Choroid plexus epithelial cell (primary cell): ENCODE measurements at places on chromosomes 3 and 15.

- DNase-seq, result no peak
These were observed 1362.8 kb downstream of the ROBO2 start for GRCh38 chr3:78402720-78403119.

DNA sequence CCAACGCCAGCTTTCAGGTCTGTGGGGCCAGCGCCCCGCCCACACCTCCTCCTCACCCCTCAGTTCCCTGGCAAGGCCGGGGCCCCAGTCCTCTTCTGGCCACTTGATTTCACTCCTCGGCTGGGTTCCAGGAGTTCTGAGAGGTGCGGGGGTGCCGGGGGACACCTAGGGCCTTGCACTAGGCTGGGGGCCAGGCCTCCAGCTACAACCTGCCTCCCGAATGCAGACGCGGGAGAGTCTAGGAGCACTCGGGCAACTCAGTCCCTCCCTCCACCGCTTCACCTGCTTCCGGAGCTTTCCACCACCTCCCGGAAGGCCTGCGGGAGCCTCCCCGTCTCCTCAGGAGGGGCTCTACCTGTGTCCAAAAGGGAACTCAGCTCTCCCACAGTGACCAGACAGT, 35.6 kb downstream of the TNK2 start:
- DNase-seq, result no peak

DNA sequence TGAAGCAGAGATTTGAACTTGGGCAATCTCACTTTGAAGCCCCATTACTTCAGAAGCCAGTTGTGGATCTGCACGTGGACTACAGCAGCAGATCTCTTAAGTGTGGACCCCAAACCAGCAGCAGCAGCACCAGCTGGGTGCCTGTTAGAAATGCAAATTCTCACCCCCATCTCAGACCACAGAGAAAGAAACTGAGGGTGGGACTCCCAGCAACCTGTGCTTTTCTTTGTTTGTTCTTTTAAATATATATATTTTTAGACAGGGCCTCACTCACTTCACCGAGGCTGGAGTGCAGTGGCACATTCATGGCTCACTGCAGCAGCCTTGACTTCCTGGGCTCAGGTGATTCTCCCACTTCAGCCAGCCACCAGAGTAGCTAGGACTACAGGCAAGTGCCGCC, 53.2 kb downstream of the SLTM start:
- no peak for DNase-seq

DNA sequence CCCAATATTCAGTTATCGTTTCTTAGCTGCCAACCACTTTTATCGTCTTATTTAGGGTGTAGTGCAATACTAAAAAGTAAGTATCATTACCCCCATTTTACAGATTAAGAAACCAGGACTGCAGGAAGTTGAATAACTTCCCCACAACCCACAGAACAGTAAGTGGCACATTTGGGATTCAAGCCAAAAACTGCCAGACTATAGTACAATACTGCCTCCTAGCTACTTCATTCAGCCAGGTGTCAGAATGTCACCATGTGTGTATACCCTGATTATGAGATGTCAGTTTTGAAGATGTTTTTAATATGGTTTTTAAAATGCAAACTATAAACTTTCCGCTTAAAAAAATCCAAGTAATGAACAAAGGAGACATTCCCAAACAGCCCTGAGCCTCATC, 74.2 kb upstream of the PROK2 start:
- peak; percentile 34 for DNase-seq

- DNase-seq, result no peak
These were observed 3.0 kb downstream of the TEX264 start for GRCh38 chr3:51673802-51674654.

GRCh38 chr3:71721651-71722157, 3.5 kb downstream of the EIF4E3 start:
- no peak for DNase-seq

DNA sequence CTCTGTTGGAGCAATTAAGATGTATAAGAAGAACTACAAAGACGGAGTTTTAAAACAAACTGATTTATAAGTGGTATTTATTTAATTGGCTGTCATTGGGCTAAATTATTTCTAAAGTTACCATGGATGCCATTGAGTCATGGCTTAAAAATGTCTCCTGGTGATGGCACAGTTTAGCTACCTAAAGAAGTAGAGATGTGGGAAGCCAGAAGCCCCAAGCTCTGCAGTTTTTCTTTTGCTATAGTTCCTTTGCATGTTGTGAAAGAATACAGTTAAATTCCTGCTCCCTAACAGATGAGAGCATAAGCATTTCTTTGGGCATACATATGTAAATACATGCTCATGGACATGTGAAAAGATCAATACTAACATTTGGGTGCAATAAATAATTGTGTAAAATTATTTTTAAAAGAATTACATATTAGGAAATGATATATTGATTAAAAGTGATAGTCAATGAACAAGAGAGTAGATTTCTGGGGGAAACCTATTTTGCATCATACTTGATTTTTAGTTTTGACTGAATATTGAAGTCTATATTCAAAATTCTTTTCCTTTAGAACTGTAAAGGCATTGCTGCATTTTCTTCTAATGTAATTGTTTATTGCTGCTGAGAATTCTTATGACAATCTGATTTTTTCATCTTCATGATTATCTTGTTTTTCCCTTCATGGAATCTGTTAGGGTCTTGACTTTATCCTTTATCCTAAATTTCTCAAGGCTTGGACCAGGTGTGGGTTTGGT, 2.1 kb downstream of the OPA1 start:
- peak; percentile 45 for DNase-seq

DNA sequence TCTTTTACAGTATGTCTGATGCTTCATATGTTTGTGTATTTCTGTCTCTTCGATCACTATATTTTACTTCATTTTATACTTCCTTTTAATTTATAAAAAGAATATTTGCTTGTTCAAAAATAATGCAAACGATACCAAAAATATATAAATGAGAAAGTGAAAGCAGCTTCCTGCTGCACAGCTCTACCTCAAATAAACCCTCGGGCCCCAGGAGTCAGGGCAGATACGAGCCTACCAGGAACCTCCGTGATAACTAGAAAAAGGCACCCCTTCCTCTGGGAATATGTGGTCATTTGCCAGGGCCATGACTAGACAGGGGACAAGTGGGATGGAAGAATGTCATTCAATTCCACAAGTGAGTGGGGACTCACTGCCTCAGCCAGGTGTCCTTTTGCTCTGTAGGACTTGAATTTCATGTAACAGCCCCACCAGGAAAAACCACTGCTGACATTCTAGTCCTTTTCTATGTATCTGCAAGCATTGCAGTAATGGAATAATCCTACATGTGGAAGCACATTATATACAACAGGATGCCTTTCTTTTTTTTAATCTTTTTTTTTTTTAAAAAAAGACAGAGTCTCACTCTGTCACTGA, 133.3 kb downstream of the SUCLG2 start:
- DNase-seq, result no peak

DNA sequence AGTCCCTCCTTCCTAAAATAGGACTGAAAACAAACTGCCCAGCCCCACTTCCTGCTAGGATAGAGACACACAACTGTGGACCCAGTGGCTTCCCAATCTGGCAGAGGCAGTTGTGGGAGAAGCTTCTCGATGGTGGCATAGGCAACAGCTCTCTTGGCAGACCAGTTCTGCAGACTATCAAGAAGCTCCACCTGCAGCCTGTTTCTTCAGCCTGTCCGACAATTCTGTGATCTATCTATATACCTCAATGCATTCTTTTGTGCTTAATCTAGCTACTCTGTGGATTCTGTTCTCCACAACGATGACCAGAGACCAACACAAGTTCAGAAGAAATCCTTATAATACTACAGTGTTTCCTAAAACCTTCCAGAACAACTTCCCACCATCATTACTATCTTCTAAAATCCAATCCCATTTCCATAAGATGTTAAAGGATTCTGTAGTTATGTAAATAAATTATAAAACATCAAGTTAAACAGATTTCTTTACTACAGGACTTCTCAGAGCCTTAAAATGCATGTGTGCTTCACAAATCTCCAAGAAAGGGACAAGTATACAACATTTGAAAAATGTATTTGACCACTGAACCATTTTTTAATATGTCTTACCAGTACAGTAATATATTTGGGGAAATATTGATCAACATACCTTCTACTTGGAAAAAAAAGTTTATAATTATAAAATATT, 57.7 kb downstream of the IGF2BP2 start:
- DNase-seq, result peak; percentile 30

DNA sequence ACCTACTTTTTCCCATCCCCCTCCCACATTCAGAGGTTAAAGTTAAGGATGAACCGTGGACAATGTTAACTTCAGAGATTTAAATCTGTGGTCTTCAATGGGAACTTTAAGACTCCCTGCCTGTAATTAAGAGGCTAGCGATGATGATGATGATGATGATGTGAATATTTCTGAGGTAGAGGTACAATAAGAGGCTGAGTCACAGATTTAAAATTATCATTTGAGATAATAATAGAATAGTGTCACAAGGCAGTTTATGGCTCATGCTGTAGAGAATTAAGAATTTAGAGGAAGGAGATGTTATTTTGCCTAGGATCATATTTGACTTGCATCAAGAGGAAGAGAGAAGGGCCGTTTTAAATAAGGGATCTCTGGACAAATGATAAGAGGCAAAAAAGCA, 146.2 kb downstream of the BBX start:
- DNase-seq, result no peak

DNA sequence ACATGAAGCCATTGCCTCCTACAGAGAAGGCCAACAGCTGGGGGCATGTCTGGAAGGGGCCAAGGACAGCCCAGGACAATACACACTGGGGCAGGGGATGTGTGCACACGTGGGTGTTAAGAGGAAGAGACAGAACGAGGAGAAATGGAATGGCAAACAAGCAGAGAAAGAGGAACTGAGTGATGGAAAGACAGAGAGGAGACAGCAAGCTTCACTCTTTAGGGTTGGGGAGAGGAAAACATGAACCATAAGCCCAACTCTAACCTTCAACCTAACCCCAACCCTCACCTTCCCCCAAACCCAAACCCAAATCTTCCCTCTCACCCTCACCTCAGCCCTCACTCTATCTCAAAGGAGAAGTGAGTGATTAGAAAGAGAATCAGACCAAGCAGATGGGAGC, 11.9 kb upstream of the PARL start:
- no peak for DNase-seq

- no peak for DNase-seq
These were observed 515.3 kb downstream of the EPHB1 start for GRCh38 chr3:135310317-135310716.

GRCh38 chr3:48151807-48152427, 36.3 kb downstream of the CDC25A start:
- DNase-seq, result no peak

GRCh38 chr3:196756732-196757131, 17.1 kb downstream of the PAK2 start:
- DNase-seq, result no peak

GRCh38 chr3:150300388-150300787, 107.7 kb upstream of the TSC22D2 start:
- no peak for DNase-seq

DNA sequence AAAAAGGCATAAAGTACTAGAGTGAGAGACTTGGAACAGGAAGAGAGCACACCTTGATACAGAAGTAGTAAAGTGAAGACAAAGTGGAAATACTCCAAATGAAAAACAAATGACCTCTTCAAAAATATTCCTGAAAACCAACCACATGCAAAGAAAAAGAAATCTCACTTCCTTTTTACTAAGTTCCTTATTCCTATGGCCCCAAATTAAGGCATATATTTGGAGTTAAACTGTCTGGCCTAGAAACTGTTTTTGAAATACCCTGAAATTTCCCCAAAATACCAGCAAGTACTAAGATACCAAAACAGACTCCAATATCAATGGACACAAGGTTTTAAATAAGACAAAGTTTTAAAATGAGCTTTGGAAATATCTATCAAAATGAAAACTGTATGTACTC, 58.2 kb downstream of the ZNF148 start:
- no peak for DNase-seq

- DNase-seq, result no peak
These were observed 20.9 kb downstream of the TBC1D21 start for GRCh38 chr15:73894133-73894814.

DNA sequence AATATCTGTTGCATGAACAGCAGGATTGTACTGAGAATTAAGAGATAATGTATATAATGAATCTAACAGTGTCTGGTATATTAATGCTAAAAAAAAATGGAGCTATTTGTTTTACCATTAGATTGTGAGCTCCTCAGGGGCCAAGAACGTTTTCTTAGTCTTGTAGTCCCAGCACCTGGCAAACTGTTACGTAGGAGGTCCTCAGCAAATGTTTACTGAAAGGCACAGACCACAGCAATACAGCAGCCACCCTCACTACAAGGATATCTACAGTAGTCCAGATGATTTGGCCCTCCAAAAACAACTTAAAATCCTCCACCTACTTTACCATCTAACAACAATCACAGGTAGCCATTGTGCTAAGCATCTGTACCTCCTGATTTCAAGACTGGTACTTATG, 59.7 kb downstream of the MSL2 start:
- DNase-seq, result no peak

GRCh38 chr3:26437678-26438077, 184.9 kb upstream of the LRRC3B start:
- peak; percentile 77 for DNase-seq

DNA sequence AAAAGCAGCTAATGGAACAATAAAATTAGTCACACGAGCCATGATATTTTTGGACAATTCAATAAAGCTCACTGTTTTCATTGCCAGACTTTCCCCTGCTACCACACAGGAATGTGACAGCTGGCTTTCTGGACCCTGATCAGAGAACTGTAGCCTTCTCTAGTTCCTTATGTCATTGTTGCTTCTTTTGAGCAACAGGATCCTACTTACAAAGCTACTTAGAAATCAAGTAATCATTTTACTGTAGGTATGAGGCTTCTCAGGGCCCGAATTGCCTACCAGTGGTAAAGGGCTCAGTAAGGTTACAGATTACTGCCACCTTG, 94.3 kb upstream of the AADACL2 start:
- no peak for DNase-seq

DNA sequence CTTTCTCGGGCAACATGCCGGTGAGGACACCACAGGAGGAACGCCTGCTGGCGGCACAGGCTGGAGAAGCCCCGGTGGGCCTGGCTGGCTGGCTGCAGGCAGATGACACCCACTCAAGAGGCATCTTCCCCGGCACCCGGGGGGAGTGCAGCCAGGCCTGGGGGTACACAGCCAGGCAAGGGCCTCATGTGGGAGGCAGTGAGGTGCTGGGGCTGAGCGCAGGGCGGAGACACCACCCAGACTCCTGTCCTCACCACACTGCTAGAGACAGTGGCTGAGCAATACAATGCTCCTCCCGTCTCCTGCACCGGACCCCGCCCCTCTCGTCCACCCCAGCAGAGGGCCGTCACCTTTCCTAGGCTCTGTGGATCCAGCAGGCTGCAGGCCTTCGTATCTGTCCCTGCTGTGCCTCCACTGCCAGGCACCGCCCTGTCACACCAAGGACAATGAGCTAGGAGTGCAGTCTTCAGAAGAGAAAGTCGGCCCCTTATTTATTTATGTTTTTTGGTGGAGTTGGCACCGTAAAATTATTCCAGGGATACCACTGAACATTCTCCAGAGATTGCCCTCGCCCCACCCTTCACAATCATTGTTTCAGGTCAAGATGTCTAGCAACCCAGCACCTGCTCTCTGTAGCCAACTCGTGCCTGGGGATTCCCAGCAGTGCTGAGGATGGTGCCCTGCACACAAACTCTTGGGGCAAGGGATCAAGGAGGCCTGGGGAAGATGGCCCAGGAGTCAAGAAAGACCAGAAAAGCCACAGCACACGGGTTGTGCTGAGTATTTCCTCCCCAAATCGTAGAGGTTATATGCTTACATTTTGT, 129.1 kb downstream of the ATP10A start:
- no peak for DNase-seq
